ENCODE measurements at places on chromosomes 11 and 22. TPM values are rescaled to one million over a fixed set of nuclear protein-coding genes. Genes with fewer than 3 reads are reported as not detected.
A peak's percentile ranks its signal among the peaks of the same experiment; 100 is the strongest.

CYB5R2 gene
- total RNA-seq, result 2.5 TPM

- DNase-seq, result no peak
Observed at GRCh38 chr22:33785283-33785968, 134.8 kb downstream of the LARGE1 start.

- peak; percentile 20 for DNase-seq
Observed at GRCh38 chr11:13278609-13279486, 1.3 kb downstream of the BMAL1 start.

DNA sequence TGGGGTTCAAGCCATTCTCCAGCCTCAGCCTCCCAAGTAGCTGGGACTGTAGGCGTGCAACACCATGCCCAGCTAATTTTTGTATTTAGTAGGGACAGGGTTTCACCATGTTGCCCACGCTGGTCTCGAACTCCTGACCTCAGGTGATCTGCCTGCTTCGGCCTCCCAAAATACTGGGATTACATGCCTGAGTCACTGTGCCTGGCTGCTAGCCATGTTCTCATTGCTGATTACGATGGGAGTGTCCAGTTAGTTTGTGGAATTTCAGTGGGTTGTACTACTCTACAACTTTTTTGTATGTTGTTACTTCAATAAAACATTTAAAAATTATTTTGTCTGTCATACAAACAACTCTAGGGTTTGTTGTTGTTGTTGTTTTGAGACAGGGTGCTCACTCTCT lies 4.8 kb upstream of the VPS11 start:
- DNase-seq, result no peak

DNA sequence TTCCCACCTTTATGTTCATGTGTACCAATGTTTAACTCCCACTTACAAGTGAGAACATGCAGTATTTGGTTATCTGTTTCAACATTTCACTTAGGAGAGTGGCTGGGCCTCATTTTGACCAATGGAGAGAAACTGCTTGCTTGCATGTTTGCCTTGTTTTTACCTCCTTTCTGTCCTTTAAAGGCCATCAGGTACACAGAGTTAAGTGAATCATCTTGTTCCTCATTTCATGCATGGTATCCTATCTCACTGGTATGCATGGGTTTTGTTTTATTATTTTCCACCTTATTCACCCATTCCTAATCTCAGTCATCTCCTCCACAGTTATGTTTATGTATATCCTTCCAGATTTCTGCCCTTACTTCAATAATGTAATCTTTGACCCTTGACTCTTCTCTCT lies 101.0 kb downstream of the ELP4 start:
- DNase-seq, result no peak

GRCh38 chr22:31857247-31857646 lies 87.1 kb upstream of the YWHAH start:
- DNase-seq, result no peak

- no peak for DNase-seq
Observed at GRCh38 chr11:20933958-20934357, 264.6 kb downstream of the NELL1 start.

DNA sequence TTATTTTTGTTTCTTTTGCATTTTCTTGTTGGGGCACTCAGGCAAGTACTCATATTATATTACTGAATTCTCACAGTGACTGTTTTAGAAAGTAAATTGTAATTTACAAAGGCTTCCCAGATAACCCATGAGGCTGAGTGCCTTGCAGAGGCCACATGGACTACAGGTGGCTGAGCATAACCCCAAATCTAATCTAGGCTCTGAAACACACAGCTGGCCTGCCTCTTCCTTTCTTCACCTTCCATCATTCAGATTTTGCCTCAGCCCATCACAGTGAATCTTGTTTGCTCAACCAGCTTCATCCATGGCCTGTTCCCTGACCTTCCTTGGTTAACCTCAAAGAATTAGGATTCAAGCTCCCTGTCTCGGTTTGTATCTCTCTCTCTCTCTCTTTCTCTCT lies 78.5 kb upstream of the PRDM11 start:
- DNase-seq, result no peak

- DNase-seq, result no peak
Observed at GRCh38 chr22:48870436-48870835, 957.2 kb downstream of the BRD1 start.

- DNase-seq, result no peak
Observed at GRCh38 chr11:105344938-105345337, 205.4 kb upstream of the CARD18 start.

DNA sequence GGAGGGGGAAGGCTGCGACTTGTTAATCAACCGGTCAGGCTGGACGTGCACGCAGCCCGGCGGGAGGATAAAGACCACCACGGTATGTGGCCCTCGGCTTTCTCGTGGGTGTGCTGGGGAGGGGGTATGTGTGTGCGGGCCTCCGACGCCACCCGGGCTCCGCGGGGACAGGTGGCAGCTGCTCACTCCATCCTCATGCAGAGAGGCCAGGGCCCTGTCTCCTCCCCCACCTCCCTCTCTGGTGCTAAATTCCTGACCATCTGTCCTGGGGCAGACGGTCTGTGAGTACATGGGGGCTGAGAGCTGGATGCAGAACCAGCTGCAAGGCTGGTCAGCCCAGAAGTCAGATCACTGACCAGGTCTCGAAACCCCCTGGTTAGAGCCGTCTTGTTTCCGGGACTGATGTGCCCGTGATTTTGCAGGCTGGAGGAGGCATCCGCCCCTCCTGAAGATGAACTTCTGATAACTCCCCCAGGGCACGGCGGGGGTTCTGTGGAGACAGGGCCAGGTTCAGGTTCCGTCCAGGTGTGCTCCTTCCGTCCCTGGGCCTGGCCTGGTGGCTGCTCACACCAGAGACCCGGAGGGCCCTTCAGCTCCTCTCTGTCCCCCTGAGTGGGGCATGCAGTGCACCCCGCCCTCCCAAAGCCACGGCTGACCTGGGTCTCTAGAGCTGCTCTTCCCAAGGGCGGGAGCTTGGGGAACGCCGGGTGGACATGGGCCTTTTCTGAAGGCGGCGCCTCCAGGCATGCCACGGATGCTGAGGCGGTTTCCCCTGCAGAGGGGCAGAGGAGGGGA lies 1119.7 kb downstream of the BRD1 start:
- no peak for DNase-seq

OR51E1 gene
- 0.18 TPM for total RNA-seq

TTLL1 gene
- 26.4 TPM for total RNA-seq

DNA sequence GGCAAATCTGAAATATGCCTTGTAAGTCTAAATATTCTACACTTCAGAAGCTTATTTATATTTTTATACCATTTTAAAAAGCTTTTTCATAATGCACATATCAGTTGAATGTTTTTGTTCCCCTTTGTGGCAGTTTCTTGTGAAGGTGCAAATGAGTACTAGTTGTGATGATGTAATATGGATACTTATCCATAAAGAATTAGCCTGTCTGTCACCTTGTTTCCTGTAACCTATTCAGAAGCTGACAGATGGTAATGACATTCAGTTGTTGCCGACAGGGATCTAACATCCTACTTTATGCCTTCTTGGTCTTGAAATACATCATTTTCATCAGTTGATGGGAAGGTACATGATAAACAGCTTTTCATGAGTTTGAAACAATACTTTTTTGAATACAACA lies 2.9 kb downstream of the QSER1 start:
- no peak for DNase-seq

- DNase-seq, result no peak
Observed at GRCh38 chr11:85787168-85787567, 23.8 kb downstream of the SYTL2 start.

DNA sequence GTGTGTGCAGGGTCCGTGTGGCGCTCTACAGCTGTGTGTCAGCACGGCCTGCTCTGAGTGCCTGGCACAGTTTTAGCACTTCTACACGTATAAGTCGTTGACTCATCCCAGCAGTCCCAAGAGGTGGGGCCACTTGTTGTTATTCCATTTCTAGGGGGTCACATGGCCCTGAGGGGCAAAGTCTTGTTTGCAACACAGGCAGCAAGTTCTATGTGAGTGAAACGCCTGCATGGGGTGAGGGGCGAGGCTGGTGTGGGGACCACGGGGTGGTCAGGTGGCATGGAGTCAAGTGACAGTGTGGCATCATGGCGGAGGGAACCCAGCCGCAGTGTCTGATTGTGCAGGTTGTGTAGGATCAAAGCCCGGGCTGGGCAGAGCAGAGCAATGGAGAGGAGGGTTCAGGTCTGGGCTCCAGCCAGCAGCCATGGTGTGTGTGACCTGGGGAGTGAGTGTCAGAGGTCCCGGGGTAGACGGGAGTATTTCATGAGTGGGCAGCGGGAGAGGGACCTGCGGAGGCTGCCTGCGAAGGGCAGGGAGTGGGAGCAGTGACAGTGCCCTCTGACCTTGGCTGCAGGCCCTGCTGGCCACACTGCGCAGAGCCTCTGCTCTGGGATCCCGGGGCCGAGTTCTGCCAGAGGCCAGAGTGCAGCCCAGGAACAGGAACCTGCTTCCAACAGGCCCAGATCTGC lies 27.9 kb downstream of the SHANK3 start:
- peak; percentile 29 for DNase-seq

- no peak for DNase-seq
Observed at GRCh38 chr11:62353841-62354240, 16.6 kb downstream of the ASRGL1 start.

DNA sequence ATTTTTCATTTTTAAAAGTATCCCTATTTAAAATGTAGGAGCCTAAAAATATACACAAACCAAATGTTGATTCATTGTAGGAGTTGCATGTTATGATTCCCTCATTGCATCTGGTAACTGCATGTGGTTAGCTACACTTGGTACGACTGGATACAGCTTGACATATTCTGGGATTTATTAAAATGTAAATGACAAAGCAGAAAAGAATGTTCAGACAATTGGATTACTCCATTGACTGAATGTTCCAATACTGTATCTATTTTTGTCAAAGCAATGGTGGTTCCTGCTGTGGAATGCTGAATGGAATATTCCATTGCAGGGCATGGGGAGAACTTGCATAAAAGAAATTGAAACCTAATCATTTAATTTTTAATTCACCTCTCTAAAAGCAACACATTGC lies 30.8 kb downstream of the BLID start:
- no peak for DNase-seq

LRRC32 gene
- 3.6 TPM for total RNA-seq

VWCE gene
- total RNA-seq, result 3.3 TPM

DNA sequence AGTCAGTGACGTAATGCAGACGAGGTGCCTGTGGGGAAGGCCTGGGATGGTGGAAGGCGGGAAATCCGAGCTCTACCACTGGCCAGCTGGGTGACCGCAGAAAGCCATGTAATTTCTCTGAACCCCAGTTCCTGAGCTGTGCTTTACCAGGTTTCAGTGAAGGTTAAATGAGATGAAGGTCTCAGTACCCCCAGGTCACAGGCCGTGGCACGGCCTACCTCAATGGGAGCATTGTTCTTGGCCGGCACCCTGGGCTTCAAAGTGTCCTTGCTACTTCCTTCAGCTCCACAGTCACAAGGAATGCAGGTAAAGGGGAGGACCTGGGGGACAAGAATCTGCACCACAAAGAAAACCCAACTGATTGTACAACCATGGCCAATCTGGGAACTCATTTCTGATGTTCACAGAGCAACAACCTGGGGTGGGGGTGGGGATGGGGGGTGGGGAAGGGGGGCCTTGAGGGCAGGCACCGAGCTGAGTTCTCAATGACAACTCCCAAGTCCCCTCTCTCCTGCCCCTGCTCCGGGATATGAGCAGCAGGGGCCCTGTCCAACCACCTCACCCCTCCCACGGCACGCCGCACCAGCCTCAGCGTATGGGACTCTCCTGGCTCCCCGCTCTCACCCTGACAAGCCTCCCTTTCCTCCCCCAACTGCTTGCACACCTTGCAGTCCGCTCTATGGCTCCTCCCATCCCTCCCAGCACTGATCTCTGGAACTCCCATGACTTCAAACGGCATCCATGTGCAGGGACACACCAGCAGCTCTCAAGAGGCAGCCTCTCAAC lies 59.1 kb upstream of the ARFGAP3 start:
- no peak for DNase-seq

SLC5A4 gene
- 0.73 TPM for total RNA-seq

Data from cerebellum (tissue), 4 donors.